Tracheal epithelial cell (primary cell): ENCODE measurements at places on chromosomes 5 and 9. TPM values are rescaled to one million over a fixed set of nuclear protein-coding genes. Genes with fewer than 3 reads are reported as not detected.

Gene C5orf58
- not detected in 2 replicates for total RNA-seq

Gene IGFBPL1
- under 0.01 TPM in 1 of 2 replicates, not detected in the other for total RNA-seq

Gene RFESD
- 0.48 and 4.0 TPM in 2 replicates for total RNA-seq

Gene TAS2R1
- total RNA-seq: not detected in 2 replicates

Gene SMIM33
- total RNA-seq: not detected in 2 replicates

Gene BTNL8
- total RNA-seq: 0.24 TPM in 1 of 2 replicates, not detected in the other
